Colonic mucosa (tissue), 4 donors: ENCODE measurements at places on chromosomes 2 and 18. TPM values are rescaled to one million over a fixed set of nuclear protein-coding genes. Genes with fewer than 3 reads are reported as not detected.

DNA sequence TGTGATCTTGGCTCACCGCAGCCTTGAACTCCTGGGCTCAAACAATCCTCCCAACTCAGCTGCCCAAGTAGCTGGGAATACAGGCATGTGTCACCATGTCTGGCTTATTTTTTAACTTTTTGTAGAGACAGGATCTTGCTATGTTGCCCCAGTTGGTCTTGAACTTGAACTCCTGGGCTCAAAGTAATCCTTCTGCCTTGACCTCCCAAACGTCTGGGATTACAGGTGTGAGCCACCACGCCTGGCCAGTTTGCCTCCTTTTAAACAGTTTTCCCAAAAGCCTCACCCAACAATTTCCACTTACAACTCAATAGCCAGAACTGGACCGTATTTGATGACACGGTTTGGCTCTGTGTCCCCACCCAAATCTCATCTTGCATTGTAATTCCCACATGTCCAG lies 300.9 kb upstream of the STON1 start:
- no peak for DNase-seq

DNA sequence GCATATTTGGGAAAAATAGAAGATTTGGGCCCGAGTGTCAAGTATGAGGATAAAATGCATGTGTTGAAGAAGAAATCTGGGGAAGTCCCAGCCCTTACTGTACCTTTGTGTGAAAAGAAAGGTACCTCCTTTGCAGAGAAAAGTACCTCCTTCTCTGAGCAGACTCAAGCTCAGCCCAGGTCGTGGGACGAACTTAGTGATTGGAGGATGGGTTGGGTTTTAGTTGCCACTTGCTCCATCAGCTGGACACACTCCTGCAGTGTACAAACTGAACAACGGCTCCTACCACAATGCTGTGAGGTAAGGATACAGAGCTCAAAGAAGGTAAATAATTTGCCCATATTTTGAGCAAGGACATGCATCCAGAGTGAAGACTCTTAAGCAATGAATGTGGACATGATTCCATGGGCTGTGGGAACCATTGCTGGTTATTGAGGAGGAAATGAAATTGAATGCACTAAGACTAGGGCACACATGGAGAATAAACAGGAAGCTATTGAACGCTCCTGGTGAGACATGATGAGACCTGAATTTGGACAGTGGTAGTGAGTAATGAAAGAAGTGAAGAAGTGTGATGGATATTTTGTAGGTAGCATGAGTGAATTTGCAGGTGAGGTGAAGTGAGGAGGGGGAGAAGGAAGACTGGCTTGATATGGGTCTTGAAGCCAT lies 49.8 kb upstream of the IL1RL1 start:
- DNase-seq, result no peak

GRCh38 chr2:6881046-6881445 lies 3.5 kb downstream of the RSAD2 start:
- DNase-seq, result no peak

- DNase-seq, result peak; percentile 56
These were observed 6.3 kb downstream of the SNORC start for GRCh38 chr2:232876161-232876977.

DNA sequence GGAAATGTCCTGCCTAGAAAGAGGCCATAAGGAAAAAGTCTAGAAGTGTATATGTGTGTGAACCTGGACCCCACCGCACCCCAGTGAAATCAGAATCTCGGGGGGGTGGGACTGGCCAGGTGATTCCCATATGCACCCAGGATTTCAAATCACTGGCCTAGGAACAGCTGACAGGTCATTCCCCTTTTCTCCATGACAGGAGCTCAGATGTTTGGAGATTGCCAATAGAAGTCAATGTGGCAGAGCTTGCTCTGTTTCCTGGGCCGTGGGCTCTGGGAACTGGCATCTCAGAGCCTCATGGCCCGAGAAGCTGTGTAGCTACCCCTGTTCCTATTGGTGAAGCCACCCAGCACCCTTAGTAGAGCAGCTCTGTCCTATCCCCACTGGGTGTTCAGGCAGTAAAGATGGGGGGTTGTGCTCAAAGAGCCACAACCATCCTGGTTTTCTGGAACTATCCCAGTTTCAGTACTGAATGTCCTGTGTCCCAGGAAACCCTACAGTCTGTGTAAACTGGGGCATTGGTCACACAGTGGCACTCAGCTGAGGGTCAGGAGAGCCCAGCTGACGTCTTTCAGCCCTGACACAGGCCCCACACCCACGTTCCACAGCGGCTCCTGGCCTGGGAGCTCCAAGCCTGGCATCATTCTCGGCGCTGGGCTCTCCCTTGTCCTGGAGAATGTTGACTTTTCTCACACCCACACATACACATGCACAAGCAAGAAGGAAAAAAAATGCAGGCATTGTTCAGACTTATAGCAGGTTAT lies 18.9 kb downstream of the GNLY start:
- no peak for DNase-seq

- DNase-seq, result no peak
These were observed 461.6 kb upstream of the SALL3 start for GRCh38 chr18:78517973-78518372.

GRCh38 chr2:173669271-173669853 lies 295.8 kb downstream of the SP3 start:
- no peak for DNase-seq

DNA sequence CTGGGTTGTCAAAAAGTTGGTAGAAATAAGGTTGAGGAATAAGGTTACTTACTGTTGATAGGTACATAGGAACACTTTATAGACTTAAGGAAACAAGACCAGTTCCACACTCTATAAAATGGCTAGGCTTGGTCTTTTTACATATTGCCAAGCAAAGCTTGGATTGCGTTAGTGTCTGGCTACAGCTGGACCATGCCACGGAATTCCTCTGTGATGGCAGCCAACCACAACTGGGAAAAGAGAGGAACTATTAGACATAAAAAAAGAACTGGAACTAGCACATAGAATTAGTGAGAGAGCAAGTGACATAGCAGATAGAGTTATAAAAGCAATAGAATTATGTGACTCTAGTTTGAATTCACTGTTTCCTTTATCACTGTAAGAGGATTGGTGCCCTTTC lies 17.7 kb upstream of the DPP10 start:
- no peak for DNase-seq

- DNase-seq, result no peak
These were observed 34.3 kb upstream of the RMP24 start for GRCh38 chr18:35938158-35938557.

DNA sequence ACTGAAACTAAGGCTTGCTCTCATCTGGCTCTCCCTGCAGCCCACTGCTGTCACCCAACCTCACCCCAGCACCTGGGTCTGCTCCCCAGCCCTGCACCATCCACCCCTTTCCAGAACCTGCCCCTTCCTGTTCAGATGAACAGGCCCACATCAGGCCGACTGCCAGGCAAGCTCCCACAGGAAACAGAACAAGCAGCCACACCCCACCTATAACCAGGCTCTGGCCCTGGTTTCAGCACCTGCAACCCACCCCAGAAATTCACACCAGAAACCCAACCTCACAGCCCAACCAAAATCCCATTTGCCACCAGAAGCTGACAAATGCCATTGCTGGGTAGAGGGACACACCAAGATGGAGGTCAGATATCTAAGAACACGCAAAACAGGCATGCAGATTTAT lies 159.2 kb upstream of the ID2 start:
- DNase-seq, result peak; percentile 48

GRCh38 chr18:62974928-62975675 lies 259.8 kb downstream of the PHLPP1 start:
- DNase-seq, result no peak

GRCh38 chr2:98793275-98793674 lies 62.3 kb upstream of the MGAT4A start:
- no peak for DNase-seq

DNA sequence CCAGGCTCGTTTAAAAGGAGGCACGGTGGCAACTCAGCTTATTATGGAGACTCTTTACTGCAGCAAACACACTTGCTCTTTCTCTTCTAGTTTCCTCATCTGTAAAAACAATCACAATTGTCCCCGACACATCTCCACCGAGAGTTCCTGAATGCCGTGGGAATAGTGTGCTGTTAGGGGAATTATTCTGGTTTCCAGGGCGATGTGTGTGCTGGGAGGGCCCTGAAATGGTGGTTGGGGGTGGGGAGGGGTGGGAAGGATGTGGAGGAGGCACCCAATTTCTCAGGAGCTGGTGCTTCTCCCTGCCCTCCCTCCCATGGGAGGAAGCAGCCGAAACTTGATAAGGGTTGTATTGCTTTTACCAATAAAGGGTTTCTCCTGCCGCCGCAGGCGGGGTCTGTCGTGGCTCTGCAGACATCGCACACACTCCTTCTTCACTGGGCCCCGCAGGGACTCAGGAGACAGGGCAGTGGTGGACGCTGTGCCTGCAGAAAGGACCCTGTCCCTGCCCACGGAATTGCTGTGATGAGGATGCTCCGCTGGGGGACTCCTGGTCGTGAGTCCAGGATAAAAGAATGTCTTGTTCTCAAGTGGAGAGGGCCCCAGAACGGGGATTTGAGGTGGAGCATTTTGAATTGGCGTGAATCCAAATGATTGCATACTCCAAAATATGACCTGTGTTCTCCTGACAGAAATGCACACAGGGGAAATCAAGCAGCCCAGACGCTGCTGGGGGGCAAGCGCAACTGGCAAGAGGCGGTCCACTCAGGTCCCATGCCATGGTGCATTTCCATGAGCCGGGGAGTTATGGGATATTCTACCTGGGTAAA lies 119.2 kb downstream of the ACKR3 start:
- DNase-seq, result no peak

DNA sequence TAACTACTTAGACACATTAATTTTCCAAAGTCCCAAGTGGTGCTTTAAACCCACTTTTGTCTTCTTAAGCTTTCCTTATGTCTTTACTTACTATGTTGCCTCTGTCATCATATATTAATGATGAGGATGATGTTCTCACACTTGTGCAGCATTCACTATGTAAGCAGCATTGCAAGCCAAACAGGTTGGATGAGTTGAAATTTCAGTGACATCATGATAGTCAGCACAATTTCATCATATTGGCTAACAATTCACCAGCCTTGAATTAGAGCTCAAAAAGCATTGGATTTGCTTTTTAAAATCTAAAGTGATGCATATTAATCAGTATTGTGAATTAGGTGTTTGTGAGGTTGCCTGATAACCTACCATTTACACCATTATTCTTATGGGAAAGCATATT lies 7.7 kb downstream of the APLF start:
- no peak for DNase-seq

GRCh38 chr18:2939317-2939716 lies 73.6 kb downstream of the LPIN2 start:
- DNase-seq, result peak; percentile 74

EVX2 gene
- not detected for total RNA-seq

SKOR2 gene
- not detected for total RNA-seq

APCDD1 gene
- 5.6 TPM for total RNA-seq

HK2 gene
- total RNA-seq, result 396 TPM

CHN1 gene
- total RNA-seq, result 2.8 TPM

GRB14 gene
- 2.0 TPM for total RNA-seq
